D341Med (cell line): ENCODE measurements at places on chromosomes 2 and 18.

DNA sequence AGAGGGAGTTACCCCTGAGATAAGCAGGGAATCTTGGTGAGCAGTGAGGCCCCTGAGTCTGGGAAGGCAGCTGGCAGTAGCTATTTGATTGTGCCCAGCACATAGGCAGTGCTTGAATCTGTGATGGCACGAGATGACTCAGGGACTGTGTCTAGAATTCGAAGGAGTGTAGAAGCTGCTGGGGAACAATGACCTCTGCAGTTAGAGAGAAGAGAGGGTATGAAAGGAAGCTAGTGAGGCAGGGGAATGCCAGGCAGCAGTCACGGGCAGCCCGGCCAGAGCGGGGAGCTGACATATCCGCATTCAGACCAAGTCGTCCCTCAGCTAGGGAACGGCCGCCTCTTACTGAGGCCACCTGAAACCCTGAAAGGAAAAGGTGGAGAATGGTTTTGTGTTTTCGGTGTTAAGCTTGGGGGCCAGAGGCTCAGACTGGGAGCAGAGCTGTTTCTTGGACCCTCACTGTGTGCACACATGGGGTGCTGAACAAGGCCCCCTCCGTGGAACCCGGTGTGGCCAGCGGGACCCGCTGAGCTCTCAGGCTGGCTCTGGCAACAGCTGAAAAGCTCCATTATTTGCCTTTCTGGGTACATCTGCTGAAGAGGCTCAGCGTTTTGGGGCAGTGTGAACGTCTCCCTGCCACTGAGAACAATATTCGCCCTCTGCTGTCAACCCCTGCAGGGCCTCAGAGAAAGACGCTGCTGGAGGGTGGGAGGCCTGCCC lies 32.9 kb downstream of the ARHGEF4 start:
- DNase-seq, result peak; percentile 2

GRCh38 chr2:45263147-45263546 lies 253.9 kb upstream of the SIX2 start:
- DNase-seq, result no peak

DNA sequence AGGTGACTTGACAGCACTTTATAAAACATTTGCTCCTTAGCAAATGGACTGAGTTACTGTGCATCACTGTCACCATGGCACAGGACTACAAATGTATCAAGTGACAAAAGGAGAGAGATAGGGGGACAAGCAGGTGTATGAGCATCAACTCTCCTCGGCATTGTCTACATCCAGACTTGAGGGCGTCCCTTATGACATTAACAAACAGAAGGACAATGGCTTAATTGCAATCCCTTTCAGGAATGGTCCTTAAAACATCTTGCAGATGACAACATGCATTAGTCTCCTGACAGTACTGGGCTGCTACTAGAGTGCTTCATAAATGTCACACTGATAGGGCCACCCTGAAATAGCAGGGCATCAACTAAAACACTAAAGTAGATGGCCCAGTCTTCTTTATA lies 198.8 kb downstream of the PDE1A start:
- no peak for DNase-seq

DNA sequence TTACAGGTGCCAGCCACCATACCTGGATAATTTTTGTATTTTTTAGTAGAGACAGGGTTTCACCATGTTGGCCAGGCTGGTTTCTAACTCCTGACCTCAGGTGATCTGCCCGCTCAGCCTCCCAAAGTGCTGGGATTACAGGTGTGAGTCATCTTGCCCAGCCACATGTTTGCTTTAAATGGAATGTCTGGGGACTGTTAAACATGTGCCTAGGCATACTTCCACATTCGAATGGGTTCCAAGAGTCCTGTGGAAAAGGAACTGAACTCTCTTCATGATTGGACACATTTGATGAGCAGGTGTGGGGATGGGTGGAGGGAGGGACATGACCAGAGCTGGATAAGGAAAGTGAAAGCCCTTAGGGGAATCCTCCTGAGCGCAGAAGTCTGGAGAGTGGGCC lies 58.4 kb upstream of the GREB1L start:
- DNase-seq, result no peak

- no peak for DNase-seq
Measured at GRCh38 chr18:36399055-36399454, 101.5 kb downstream of the FHOD3 start.

DNA sequence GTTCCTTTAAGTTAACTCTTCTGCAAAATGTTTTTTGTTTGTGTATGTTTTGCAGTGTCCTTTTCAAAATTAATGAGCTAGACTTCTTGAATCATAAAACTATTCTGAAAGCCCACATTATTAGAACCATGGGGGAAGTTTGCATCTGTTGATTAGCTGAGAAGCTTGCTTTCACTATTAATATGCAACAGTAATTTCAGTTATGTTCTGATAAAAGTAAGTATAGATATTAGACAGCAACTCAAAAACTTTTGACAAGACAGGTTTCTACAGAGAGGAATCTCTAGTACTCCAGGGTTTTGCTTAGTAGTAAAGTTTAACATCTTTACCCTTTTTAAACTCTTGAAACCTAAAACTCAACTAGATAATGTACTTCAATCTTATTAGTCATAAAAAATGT lies 147.8 kb downstream of the UBE2E3 start:
- no peak for DNase-seq

DNA sequence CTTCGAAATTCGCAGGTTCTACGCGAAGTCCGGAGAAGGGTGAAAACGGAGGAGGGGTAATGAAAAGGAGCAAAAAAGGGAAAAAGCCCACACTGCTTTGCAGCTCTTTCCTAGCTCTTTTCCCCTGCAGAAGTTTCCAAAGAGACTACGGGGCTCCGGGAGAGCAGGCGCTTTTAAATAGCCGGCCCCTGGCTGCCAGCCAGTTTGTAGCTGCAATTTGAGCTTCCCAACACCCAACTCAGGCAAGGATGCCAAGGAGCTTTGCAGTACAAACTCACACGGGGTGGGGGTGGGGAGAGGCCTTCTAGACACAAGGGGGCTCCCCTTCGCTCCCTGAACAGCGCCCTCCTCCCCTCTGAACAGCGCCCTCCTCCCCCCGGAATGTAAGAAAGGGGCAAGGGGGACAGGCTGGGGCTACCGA lies at the start of gene IGFBP5:
Gene IGFBP5, minus strand, starts transcription at position 149 of the 421 bp plus-strand sequence. CDS start 774 bp downstream, outside the sequence.
- peak; percentile 48 for DNase-seq

DNA sequence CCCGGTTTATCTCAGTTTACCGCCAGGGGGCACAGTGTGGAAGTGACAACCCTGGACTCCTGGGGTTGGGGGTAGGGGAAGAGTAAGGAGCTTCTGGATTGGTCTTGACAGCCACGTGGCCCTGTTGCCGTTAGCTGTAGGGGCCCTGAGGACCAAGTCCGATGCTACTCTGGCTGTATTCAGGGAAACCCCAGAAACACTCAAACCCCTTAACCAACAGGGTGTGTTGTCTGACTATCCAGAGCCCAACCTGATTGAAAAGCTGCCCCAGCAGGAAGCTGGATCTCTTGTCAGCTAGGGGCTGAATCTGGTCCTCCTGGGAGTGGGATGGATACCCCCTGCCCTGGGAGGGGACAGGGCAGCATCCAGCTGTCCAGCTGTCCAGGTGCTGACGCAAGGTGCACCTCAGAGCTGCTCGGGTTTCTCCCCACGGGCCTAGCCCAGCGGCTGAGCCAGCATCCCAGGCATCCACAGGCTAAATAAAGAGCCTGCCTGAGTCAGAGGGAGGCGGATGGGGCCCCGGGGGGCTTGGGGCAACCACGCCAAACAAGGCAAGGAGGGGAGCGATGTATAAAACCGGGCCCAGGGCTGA lies 3.1 kb upstream of the GMPPA start:
- DNase-seq, result peak; percentile 77

DNA sequence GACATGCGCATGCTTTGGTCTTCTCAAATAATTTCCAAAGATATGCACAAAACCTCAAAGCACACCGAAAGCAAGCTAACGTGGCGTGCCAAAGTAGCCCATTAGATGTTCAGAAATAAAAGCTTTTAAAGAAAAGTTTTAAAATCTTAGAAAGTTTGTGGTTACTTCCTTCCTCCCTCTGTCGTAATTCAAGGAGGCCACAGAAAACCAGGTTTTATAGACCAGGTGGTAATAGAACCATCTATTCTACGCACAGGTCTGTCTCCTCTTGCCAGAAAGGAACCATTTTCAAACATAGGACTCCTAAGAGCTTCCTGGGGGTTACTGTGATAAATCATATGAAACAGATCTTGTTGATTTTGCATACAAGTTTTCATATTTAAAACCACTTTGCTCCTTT lies 487.2 kb downstream of the ARHGAP15 start:
- DNase-seq, result no peak

GRCh38 chr2:211161236-211161635 lies 604.8 kb downstream of the CPS1 start:
- DNase-seq, result no peak

- DNase-seq, result no peak
Measured at GRCh38 chr2:40962026-40962425, 510.1 kb upstream of the SLC8A1 start.

GRCh38 chr18:11850821-11851145 lies 430 bp upstream of the CHMP1B start:
- no peak for DNase-seq

DNA sequence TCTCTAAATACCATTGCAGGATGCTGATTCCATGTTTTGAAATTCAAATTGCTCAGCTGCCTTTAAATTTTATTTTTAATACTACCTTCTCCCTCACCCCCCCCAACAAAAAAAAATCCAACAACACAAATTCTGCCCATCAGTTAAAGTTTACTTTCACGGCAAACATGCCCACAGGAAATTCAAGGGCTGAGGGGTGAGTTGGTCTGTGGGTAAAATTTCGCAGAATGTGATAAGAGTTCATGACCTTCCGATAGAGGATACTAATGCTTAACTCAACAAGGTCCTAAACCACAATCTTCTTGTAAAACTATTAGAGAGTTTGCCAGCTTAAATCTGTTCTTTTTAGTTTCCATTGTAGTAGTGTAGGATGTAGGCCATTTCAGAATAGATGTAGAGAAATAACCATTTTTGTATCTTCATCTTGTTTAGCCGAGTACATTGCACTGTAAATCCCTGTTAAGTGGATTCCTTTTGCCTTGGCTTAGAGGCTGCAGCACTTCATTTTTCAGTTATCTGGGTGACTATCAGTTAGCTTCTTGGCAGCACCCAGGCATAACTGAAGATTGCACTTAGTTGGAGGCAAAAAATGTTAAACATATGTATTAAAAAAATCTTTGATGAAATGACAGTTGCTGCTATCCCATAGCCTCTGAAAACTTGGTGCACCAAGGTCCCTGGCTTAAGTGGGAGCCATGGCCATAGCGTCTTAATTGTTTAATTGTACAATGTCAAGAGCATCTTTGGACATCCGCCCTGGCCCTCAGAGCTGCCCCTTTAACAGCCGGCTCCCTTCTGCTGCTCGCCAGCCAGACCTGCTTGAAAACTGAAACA lies 232.3 kb downstream of the HAUS1 start:
- no peak for DNase-seq

- DNase-seq, result no peak
Measured at GRCh38 chr2:72413716-72414115, 266.1 kb upstream of the CYP26B1 start.

DNA sequence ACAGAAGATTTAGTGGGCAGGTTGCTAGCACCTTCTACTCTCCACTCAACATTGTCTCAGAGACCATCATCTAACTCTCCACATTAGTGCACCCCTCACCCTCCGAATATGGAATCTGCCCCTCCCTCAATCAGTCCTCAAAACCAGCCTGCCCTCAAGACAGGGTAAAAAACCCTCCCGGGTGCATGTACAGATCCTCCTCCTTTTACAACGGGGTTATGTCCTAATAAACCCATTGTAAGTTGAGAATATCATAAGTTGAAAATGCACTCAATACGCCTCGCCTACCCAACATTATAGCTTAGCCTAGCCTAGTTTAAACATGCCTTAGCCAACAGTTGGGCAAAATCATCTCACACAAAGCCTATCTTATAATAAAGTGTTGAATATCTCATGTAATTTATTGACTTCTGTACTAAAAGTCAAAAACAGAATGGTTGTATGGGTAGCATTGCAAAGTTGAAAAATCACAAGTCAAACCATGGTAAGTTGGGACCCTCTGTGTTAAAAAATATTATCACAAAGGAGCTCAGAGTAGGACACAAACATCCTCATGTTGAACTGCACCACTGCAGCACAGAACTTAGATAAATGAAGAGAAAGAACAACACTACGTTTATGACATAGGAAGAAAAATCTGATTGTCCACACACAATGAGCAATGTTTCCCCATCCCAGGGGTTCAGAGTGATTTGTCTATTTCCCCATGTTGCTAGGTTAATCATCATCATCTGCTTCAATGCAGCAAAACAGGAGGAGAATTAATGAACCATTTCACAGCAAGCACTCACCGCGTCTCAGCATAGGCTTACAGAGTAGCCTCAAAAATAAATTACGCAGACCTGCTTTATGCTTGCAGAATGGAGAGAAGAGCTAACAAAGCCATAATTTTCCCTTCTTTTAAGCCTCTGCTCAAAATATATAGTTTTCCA lies 184.1 kb upstream of the ARL4C start:
- no peak for DNase-seq

- DNase-seq, result no peak
Measured at GRCh38 chr2:123245156-123245555, 779.9 kb upstream of the CNTNAP5 start.

DNA sequence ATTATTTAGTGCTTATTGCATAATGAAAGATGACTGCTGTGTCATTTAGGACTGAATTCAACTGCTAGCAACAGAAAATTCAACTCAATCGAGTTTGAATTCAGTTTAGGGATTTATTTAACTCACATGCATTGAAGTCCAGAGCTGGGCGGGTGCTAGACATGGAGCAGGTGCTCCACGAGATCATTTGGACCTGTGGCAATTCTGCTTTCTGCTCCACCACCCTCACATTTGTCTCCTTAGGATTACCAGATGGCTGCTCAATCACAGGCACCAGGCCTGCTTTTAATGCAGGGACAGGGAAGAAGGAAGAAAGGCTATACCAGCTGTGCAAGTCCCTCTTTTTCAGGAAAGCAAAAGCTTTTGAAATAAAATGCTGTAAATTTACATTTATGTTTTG lies 572.9 kb upstream of the SLC8A1 start:
- peak; percentile 12 for DNase-seq

- no peak for DNase-seq
Measured at GRCh38 chr2:9773903-9774239, 69.4 kb upstream of the TAF1B start.

- DNase-seq, result peak; percentile 60
Measured at GRCh38 chr2:132547090-132547687, 122.8 kb downstream of the LYPD1 start.
